ENCODE measurements at places on chromosomes 3 and 15.

GRCh38 chr3:81909796-81910195, 148.4 kb upstream of the GBE1 start:
- DNase-seq, result no peak

DNA sequence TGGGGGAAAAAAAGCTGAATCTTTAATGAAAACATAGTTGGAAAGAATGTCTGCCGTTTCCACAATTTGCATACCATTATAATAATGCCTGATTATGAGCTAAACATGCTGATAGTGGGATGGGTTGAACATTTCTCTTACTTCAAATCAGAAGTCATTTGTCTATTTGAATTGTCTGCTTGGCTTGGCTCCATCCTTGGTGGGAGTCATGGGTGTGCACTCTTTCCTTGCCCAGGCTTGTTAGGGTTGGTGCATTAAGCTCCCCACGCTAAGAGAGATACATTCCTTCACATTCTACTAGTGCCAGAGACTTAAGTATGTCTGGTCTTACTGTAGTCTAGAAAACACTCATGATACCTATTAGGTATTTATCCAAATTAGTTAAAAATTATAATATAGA, 121.4 kb upstream of the RARB start:
- no peak for DNase-seq

- DNase-seq, result no peak
These were observed 179.5 kb upstream of the NSMCE3 start for GRCh38 chr15:29449136-29449535.

- DNase-seq, result peak; percentile 38
These were observed 6.5 kb downstream of the ZNF589 start for GRCh38 chr3:48247401-48247811.

- DNase-seq, result no peak
These were observed 178.6 kb downstream of the SATB1 start for GRCh38 chr3:18246336-18247060.

DNA sequence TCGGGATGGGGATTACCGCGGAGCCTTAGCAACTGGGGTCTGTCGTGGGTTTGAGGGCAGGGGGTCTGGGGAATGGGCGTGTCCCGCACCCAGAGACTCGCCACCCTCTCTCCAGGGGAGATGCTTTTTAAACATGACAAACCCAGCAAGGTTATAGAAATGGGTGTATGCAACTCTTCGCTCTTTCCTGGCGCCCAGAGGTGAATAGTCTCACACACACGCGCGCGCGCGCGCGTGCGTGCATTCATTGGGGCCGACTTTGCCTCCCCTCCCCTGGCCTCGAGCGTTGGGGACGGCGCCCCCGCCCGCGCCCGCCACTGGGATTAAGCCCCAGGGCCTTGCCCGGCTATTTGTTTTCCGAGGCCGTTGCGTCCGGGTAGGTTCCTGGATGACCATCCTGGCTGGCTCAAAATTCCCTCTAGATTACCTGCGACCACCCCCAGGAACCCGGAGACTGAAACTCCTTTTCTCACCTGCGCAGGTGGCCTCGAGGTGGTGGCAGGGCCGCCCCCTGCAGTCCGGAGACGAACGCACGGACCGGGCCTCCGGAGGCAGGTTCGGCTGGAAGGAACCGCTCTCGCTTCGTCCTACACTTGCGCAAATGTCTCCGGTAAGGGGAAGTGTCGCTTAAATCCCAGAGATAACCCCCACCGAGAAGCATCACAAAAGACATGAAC, 777 bp downstream of the GPR160 start:
- peak; percentile 56 for DNase-seq

DNA sequence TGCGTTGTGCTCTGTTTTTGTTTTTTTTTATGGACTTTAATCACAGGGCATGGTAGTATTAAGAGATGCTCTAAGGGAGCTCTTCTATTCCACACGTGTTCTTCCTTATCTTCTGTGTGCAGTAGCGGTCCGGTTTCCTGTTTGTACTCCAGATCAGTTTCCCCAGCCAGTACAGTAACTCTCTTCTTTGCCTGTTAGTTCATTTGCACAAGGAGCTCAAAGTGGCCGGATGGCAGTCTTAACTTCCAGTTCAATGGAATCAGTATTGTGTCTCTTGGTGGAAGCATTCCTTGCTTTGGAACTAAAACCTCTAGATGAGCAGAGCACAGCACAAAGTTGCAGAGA, 122.0 kb downstream of the KLF13 start:
- no peak for DNase-seq

- no peak for DNase-seq
These were observed 26.8 kb downstream of the GALK2 start for GRCh38 chr15:49196856-49197255.

DNA sequence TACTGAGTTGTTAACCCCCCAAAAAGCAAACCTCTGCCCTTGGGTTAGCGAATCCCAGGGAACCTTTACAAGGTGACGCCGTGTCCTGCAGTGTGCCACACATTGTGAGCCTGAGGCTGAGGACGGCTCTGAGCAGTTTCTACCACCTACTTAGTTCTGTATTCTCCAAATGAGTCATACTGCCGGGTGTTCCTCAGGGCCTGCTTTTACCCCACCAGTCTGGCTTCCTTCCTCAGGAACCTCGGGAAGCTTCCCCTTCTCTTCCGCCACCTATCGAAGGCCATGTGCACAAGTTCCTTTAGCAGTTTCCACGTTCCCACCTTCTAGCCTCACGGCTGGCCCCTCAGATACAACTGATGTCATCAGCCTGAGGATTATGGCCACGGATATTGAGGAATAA, 384.0 kb upstream of the TPM1 start:
- no peak for DNase-seq

GRCh38 chr15:72319360-72319984, 485 bp downstream of the CELF6 start:
- peak; percentile 63 for DNase-seq

GRCh38 chr3:4978204-4978965, 852 bp upstream of the BHLHE40 start:
- DNase-seq, result peak; percentile 91

- peak; percentile 18 for DNase-seq
These were observed 1.4 kb downstream of the C3orf22 start for GRCh38 chr3:126557415-126557745.

GRCh38 chr3:71189480-71189879, 394.0 kb downstream of the FOXP1 start:
- DNase-seq, result no peak

DNA sequence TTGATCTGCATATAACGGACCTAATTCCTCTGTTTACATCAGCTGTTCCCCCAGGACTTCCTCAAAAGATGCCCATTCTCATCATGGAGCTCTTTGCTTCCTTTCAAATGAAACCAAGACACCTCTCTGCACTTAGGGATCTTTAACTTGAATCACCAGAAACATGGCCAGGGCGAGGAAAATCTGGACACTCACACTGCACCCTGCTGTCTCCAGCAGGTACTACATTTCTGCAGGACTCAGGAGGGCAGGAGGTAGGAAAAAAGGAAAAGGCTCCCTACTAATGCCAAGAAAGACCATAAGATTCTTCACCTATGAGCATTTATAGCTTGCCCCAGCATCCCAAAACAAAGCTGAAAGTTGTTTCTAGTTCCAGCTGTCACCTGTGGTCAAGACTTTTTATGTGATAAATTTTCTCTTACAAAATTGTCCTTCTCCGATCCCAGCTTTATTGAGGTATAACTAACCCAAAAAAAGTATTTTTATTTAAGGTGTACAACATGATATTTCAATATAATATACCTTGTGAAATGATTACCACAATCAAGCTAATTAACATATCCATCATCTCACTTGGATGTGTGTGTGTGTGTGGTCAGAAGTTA, 87.3 kb upstream of the C15orf61 start:
- DNase-seq, result peak; percentile 47

DNA sequence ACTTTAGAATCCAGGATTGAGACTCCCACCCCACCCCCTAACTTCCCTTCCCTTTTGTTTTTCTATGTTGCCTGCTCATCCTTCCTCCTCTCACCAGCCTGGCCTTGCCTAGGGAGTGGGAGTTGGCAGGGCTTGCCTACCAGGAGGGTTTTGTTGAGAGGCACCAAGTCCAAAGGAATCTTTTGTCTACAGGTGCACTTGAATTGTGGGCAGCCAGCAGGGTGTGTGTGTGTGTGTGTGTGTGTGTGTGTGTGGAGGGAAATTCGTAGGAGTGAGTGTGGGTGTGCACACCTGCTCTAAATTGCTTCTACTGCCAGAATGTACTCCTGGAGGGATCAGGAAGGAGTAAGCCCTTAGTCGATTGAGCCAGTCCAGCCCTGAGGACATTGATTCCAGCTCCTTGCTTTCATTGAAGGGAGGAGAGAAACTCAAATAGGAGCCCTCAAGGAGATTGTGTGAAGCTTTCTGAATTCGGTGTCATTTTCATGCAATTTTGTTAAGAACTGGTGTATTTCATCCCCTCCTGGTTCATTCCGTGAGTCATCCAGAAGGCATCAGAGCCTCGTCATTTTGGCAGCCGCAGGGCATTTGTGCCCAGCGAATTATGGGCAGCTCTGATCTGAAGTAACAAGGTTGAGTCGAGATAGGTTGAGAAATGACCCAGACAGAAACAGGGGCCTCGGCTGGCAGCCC, 112.1 kb downstream of the SLCO3A1 start:
- DNase-seq, result no peak

DNA sequence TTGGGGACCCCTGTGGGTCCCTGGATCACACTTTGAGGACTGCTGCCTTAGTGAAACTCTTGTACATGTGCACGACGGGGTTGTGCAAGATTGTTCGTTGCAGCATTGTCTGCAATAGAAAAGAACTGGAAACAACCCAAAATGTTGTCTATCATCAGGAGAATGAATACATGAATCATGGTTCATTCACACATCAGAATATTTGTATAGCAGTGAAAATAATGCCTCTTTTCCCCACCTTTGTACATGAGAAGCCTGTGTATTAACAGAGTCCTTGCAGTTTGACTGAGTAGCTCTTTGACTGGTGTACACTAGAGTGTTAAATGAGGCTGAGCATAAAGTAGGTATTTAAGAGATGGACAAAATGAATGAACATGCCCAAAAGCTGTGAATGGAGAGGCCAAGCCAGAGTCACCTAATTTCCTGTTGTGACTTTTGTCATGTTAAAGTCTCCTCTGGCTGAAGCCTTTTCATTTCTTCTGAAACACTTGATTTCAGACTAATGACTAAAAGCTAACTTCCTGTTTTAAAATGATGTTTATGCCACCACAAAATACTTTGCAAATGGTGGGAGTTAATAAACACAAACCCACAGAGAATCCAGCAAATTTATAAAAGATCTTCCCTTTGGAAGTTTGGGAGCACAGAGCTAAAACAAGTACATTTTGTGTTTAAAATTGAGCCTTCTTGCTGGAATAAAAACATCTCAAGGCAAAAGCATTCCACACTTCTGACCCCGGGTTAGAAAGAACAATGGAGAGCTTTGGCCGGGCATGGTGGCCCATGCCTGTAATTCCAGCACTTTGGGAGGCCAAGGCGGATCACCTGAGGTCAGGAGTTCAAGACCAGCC, 20.6 kb upstream of the USP3 start:
- no peak for DNase-seq

- no peak for DNase-seq
These were observed 11.1 kb upstream of the PLAAT1 start for GRCh38 chr3:193229851-193230420.

DNA sequence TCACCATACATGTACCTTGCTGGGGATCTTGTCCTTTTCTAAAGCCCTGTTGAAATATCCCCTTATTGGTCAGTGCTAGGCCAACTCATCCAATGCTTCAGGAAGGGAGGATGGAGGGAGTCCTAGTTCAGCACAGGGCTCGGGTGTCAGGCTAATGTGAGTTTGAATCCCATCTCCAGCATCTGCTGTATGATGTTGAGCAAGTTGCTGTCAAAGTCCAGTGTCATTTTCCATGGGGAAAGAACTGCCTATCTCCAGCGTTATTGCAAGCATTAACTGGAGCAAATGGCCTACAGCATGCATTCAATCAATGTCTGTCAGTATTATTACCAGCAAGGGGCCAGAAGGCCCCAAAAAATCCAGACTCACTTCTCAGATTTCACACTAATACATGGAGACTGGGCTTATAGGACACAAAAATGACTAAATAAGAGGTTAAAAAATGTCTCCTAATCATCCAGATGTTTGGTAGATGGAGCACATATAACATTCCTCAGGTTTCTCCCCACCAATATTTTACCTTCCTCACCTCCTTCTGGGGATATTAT, 40.8 kb downstream of the SRGAP3 start:
- no peak for DNase-seq

GRCh38 chr15:78035321-78035751, 42.2 kb downstream of the TBC1D2B start:
- DNase-seq, result no peak

- no peak for DNase-seq
These were observed 29.7 kb upstream of the RNF7 start for GRCh38 chr3:141708367-141708766.

GRCh38 chr3:46096336-46096735, 69.1 kb upstream of the XCR1 start:
- DNase-seq, result no peak

GRCh38 chr3:126998320-126998719, 15.4 kb downstream of the PLXNA1 start:
- DNase-seq, result no peak

GRCh38 chr15:68646696-68647095, 67.9 kb downstream of the CORO2B start:
- peak; percentile 3 for DNase-seq

DNA sequence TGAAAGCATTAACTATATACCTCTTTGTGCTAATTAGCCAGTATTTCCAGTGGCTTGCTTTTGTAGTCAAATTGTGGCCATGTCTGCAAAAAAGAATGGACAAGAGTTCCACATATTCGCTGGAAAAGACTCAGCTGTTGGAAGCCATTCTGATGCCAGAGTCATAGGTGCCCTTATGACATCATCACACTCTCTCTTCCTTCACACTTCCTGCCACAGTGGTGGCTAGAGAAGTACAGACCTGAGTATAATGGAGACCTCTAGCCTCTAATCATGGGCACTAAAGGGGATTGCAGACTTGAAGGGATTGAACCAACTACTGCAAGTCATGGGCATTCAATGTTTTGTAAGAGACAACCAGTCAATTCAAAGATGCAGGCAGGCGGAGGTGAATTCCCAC, 38.3 kb upstream of the IQCF6 start:
- no peak for DNase-seq
